CD4-positive, alpha-beta T cell treated with Interleukin-15 for 4 hours (primary cell): ENCODE measurements at places on chromosomes 11 and 22.

GRCh38 chr11:4065086-4065485, 29.5 kb upstream of the RRM1 start:
- DNase-seq, result no peak

DNA sequence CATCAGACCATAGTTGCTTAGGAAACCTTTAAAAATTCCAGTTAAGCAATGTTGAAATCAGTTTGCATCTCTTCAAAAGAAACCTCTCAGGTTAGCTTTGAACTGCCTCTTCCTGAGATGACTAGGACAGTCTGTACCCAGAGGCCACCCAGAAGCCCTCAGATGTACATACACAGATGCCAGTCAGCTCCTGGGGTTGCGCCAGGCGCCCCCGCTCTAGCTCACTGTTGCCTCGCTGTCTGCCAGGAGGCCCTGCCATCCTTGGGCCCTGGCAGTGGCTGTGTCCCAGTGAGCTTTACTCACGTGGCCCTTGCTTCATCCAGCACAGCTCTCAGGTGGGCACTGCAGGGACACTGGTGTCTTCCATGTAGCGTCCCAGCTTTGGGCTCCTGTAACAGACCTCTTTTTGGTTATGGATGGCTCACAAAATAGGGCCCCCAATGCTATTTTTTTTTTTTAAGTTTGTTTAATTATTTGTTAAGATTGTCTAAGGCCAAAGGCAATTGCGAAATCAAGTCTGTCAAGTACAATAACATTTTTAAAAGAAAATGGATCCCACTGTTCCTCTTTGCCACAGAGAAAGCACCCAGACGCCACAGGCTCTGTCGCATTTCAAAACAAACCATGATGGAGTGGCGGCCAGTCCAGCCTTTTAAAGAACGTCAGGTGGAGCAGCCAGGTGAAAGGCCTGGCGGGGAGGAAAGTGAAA, 73.4 kb downstream of the NCAPD3 start:
- no peak for DNase-seq

DNA sequence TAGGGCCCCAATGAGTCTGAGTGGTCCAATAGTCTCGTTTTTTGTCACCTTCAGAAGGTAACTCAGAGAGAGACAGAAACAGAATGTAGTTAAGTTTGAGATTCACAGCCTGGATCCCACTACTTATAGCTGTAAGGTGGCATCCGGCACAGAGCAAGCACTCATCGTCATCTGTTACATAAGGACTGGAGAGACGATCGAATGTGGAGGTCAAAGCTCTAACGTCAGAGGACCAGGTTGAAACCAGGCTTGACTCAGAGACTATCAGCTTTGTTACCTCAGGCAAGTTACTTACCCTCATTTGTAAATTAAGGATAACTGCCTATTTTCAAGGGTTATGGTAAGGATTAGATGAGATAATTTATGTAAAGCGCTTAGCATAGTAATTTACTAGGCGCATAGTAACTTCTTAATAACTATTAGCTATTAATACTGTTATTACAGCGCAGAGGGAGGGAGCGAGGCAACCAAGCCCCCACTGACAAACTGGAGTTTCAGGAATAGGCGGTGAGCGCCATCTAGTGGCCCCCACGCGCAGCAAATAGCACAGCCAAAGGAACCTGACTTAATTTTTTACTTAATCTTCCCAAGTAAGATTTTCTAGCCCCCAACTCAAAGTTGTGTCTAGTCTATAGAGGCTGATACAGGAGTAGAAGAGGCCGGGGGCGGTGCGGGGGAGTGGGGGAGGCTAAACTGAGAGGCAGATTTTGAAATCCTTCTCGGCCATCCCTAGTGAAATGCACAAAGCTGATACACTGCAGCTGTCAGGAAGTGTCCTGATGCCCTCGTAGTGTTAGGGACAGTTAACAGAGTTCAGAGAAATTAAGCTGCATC, 29.0 kb upstream of the API5 start:
- DNase-seq, result peak; percentile 44

DNA sequence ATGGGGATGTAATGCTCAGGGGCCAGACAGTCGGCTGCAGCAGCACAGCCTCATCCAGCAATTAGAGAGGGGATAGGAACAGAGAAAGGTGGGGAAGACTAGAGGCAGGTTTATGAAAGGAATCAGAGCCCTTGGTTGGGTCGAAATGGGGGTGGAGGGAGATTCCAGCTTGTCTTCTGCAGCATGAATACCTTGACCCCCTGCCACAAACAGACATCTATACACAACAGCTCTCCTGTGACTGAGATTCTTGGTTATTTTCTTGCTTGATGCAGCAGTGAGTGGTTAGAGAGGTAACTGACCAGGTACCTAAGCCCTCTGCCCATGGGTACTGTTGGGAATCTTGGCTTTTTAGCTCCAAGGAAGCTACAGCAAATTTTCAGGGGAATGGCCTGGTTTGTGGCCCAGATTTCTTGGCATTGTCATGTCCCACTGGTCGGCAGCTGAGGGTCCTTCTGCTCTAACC, at the start of gene TRIM49D1:
Gene TRIM49D1 (minus strand): TSS at position 51 of the 466 bp plus-strand sequence. CDS start 4,535 bp downstream, outside the sequence.
- no peak for DNase-seq

- no peak for DNase-seq
Measured at GRCh38 chr11:128527046-128527445, 60.3 kb downstream of the ETS1 start.

GRCh38 chr11:58490827-58491226, 17.1 kb downstream of the OR5B21 start:
- DNase-seq, result no peak

GRCh38 chr11:69524991-69525411, 43.5 kb downstream of the LINC01488 start:
- DNase-seq, result no peak

DNA sequence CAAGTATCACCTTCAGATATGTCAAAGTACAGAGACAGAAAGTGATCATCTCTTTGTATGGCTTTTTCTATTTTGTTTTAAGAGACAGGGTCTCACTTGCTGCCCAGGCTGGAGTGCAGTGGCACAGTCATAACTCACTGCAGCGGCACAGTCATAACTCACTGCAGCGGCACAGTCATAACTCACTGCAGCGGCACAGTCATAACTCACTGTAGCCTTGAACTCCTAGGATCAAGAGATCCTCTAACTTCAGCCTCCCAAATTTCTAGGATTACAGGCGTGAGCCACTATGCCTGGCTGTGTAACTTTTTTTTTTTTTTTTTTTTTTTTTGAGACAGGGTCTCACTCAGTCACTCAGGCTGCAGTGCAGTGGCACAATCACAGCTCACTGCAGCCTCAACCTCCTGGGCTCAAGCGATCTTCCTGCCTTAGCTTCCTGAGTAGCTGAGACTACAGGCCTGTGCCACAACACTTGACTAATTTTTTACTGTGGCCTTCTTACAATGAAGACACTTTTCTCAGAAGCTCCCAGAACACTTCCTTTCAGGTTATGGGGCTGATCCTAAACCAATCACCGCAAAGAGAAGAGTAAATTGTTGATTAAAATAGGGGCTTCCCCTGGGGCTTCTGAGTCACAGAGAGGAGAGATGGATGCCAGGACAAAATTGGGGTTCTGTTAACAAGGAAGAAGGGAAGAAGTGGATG, 9.0 kb upstream of the HIKESHI start:
- DNase-seq, result peak; percentile 66

- peak; percentile 31 for DNase-seq
Measured at GRCh38 chr22:32202539-32203180, 2.2 kb downstream of the RFPL2 start.

DNA sequence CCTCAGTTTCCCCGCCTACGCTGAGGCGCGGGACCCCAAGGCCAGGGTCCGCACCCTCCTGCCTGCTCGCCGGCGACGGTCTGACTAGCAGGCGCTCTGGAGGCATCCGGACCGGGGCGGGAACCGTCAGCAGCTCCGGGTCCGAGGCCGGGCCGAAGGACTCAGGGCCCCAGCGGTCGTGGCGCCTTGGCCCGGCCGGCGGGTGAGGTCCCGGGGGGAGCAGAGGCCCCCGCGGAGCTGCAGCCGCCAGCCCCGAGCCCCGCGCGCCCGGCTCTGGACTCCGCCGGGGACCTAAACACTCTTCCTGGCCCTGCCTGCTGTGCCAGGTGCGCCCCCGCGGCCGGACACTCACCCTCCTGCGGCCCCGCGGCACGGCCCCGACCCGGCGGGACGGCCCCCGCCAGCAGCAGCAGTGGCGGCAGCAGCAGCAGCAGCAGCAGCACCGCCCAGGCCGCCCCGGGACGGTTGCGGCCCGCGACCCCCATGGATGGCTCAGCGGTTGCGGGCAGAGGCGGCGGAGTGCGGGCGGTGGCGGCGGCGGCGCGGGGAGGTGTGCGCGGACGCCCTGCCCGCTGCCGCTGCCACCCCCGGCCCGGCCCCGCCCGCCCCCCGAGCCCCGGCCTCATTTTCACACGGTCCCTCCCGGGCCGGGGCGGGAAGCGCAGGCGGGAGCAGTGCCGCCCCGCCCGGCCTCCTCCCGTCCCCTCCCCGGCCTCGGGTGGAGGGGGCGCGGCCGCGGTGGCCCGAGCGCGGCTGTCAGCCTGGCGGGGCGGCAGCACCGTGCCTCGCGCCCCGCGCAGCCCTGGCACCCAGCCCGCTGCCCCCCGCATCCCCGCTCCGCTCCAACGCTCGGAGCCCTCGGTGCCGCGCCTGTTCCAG, at the start of gene SCUBE2:
Gene SCUBE2 (minus strand): TSS at position 556 of the 879 bp plus-strand sequence. CDS start 71 bp downstream, at position 485.
- no peak for DNase-seq

DNA sequence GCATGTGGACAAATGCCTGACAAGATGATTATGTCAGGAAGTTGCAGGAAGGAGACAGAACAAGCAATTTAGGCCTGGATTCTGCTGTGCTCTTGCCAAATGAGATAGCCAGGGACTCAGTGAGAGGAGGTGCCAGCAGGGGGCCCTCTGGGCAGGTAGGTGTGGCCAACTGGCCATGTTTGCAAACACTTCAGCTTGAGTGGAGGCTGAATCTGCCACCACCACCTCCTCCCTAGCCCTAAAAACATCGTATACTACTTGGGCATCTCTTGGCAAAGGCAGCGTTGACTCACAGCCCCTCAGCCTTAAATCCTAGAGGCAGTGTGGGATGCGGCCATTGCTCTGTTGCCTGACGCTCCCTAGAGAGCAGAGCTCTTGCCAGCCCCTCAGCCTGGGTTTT, 95.1 kb upstream of the PLET1 start:
- no peak for DNase-seq

DNA sequence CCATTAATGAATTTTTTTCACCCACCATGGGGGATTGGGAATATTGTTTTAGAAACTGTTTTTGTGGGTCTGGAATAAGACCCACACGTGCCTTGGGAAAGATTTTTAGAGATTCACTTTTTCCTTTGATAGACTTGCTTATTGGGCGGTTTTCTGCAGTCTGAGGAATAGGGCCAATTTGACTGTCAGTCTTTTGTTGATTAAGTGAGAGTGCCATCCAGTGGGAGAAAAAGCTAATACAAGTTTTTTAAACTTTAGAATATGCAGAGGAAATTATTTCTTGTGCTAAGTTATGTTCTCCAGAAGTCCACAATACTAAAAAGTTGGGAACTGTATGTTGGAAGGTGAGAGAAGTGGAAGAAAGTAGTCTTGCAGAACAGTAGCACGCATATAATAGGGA, 56.1 kb downstream of the PRMT3 start:
- peak; percentile 6 for DNase-seq

- DNase-seq, result no peak
Measured at GRCh38 chr11:131446590-131447275, 76.3 kb downstream of the NTM start.

DNA sequence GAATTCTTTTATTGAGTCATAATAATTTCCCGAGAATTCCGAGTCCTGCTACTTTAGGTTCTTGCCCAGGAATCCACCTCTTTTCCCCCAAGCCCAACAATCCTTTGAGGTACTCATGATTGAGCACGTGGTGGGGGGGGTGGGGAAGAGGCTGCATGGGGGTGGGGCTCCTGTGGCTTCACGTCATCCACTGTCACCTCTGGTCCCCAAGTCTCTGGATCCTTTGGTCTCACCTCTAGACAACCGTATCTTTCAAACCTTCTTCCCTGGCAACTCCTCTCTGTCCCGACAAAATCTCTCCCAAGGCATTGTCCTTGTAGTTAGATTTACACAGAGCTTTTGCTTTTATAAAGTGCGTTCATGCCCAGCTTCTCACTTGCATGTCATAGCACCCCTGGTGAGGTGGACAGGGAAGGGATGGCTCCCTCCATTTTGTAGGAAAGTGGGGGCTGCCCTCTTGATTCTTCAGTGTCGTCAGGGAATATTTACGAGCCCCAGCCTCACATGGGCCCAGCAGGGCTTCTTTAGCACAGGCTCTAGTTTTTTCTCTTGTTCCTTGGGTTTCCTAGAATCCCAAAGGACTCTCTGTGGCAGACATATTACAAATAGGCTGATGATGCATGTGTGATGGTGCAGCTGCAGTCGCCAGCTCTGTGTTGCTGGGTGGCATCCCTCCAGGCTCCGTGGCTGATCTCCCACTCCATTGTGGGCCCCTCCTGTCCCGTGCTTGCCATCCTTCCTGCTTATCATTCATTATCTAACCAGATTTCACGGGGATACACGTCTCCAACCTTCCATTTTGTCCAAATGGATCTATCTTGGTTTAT, 8.4 kb downstream of the UCP3 start:
- no peak for DNase-seq

GRCh38 chr11:34787895-34788294, 128.3 kb downstream of the APIP start:
- DNase-seq, result no peak

GRCh38 chr11:96472085-96472484, 82.3 kb downstream of the JRKL start:
- DNase-seq, result no peak

- no peak for DNase-seq
Measured at GRCh38 chr11:102886999-102887398, 12.2 kb upstream of the MMP12 start.

DNA sequence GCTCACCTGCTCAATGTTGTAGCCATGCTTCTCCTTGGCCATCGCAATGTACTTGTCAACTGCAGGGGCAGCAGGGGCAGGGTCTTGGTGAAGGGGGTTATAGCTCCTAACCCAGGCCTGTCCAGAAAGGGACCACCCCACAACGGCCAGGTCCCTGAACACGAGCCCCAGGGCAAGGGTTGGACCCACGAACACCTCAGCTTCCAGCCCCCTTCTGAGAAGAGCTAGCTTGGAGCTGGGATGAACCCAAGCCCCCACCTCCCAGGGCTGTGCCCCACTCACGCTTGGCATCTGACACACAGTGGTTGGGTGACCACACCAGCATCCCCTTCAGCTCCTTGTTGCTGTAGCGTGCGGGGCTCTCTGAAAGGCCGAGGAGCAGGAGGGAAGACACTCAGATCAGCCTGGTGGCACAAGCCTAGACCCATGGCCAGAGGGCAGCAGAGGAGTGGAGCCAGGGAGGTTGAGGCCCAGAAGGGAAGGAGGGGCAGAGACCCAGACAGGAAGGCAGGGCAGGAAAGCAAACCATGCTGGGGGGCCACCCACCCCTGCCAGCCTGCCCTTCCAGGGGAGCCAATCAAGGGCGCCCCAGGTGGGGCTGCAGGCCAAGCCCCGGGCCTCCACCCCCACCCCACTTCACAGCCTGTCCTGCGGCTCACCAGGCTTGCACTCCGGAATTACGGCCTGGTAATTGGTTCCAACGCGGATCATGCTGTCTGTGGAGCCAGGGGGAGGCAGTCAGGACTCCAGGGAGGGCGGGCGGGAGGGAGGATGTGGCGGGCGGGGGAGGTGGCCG, 1.9 kb downstream of the RCOR2 start:
- no peak for DNase-seq

GRCh38 chr11:118382954-118383353, 18.5 kb upstream of the ATP5MG start:
- DNase-seq, result no peak
